ENCODE measurements at places on chromosomes 6 and 20.
A peak's percentile ranks its signal among the peaks of the same experiment; 100 is the strongest.

DNA sequence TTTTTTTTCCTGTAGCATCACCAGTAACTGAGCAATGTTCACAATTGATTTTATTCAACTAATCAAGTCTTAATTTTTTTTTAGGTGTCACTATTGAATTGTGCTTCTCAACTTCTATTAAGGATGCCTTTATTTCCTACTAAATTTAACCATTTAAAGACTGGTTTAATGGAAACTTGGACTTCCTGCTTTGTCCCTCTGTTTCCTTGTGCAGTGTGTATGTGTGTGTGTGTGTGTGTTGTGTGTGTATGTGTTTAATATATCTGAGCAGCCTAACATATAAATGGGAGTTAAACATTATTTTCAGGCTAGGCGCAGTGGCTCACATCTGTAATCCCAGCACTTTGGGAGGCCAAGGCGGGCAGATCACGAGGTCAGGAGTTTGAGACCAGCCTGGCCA lies 1.8 kb downstream of the SERPINB6 start:
- DNase-seq: no peak

DNA sequence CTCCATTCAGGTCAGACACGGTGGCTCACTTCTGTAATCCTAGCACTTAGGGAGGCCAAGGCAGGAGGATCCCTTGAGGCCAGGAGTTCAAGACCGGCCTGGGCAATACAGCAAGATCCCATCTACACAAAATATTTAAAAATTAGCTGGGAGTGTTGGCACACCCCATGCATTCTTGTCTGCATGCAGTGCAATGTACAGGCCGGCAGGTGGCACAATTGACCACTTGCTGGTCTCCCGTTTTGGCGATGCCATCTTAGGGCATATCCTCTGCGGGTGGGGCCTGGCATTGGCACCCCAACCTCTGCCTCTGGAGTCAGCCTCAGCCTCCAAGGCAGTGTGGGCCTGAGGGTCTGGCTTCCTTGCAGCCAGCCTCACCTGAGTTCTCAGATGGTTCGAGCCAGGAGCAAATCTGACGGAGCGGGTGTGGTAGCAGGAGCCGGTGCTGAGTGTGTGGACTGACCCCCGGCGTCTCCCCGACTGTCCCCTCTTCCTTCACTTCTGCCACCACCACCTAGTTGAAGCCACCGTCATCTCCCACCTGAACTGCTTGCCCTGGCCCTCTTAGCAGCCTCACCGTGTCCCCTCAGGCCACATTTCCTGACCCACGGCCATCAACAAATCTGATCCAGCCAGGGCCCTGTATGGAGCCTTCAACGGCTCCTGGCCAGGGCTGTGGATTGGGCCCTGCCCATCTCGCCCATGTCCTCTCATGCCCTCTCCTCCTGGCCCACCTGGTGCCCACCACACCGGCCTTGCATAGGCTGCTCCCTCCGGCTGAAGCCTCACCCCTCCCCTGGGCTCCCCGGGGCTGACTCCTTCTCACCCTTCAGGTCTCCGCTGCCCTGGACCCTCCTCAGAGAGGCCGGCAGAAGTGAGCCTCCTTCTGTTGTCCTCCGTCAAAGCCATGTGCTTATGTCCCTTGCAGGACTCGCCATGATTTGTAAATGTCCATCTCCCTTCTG lies 44.0 kb downstream of the EFCAB8 start:
- DNase-seq: peak; percentile 79

DNA sequence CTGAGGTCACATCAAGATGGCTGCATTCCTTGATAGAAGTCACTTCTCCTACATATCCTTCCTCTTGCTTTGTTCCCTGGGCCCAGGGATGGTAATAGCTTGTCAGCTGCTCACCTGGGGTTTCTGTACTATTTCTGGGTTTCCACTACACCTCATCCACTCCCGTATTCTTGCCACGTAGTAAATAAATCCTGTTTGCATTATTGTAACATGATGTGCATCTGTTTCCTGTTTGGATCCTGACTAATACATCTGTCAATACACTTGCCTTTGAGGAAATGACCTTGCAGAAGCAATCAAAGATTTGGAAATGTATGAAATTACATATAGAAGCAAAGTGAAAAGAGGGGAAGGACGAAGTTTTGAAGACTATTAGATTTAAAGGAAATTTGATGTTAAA lies 619.0 kb downstream of the PHF3 start:
- DNase-seq: no peak

DNA sequence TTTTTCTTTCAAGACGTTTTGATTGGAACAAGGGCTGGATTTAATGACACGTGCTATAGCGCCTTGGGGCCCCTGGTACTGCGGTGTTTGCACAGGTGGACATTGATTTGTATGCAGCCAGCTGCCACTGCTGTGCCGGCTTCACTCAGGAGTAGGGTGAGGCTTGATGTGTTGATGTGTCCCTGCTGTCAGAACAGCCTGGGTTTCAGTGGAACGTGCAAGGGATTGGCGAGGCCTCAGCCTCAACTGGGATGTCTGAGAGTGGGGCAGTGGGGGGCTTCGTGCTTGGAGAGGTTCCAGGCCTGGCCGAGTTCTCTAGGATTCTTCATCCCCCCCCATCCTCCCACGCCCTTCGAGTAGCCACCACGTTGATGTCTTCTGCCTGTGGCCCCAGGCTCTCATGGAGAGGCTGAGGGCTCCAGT lies 23.0 kb downstream of the PYGB start:
- DNase-seq: no peak

GRCh38 chr20:59141818-59142581 lies 21.6 kb upstream of the ZNF831 start:
- DNase-seq: no peak

Data from AG08396 (cell line).